ENCODE measurements at places on chromosomes 16 and 17.

GRCh38 chr16:1184156-1184868 is 31.4 kb downstream of the CACNA1H start:
- no peak for DNase-seq

DNA sequence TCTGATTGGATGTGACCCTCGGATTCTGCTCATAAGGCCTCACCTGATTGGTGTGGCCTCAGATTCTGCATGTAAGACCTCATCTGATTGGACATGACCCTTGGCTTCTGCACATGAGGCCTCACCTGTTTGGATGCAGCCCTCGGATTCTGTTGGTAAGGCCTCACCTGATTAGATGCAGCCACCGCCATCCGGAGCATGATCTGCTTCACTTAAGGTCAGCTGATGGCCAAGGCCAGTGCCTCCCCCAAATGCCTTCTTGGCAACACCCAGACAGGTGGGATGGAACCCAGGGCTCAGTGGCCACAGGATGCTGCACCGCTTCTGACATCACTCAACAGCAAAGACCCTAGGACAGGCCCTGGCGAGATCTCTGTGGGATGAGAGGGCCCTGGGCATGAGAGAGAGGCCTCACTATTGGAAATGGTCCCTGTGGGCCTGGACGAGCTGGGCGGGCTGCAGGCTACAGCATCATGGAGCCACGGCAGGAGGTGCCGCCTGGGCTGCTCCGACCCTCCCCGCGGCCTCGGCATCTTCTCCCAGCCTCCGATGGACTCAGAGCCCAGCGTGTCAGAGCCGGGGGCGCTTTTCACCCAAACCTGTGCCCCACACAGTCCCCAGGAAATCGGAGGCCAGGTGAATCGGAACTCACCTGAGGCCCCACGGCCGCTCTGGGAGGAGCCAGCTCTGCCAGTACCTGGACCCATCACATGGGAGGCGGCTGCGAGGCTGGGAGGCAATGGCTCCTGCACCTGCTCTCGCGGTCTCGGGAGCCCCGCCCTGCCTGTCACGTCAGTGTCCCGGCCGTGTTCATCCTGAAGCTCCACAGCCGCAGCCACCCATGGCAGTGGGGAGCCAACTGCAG is 60.9 kb upstream of the ZNF469 start:
- DNase-seq, result no peak

DNA sequence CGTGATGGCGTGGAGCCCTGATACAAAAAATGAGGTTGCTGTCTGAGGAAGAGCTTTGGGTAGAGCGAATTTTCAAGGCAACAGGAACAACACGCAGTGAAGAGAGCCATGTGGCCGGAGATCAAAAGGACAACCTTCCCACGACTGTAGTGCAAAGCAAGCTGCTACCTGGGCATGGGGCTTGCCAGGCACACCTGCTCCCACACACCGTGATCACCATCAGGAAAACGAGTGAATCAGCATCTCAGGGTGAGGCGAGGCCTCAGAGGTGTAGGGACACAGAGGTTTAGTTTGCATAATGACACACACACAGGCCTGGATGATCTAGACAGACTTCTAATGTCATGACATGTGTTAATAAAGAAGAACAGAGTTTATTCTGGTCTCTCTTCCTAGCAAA is 65.7 kb downstream of the PARN start:
- no peak for DNase-seq

DNA sequence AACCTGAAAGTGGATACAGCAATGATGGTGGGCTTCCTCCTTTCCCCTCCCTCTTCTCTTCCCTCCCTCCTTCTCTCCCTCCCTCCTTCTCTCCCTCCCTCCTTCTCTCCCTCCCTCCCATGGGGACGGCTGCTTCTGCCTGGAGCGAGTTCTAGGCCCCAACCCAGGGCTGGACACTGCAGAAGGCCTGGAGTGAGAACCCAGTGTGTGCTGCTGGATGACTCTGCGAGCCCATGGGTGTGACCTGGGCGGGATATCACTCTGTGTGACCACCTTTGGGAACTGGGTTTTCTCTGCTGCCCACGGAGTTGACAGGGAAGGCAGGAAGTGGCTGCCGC is 242.6 kb upstream of the GSE1 start:
- no peak for DNase-seq

- DNase-seq, result no peak
Measured at GRCh38 chr16:55506083-55506482, 2.8 kb upstream of the LPCAT2 start.

DNA sequence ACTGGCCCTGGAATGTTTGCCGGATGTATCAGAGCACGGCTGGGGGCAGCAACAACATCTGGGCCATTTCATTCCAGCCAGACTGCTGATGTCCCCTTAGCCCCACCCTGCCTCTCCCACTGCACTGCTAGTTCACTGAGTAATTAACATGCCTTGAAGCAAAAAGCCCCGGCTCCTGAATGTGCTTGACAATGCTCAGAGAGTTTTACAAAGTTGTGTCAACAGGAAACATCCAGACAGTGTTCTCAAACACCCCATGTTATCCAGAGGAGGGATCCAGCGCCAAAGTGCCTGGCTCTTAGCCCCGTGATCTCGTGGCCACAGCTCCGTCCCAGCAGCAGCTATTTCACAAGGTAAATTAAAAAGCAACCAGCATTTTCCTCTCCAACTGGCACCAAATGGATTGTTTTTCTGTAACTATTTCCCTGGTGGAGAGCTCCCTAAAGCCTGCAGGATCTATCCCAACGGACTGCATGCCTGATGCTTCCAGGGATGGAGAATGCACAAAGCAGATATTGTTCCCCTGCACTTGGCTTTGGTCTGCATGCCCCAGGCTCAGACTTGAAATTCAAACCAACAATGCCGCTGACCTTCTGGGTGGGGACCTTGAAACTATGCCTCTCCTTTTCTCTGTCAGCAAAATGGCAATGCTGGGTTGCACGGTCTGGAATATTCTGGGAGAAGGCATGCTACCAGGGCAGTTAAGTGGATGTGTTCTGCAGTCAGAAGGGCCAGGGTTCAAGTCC is 115.6 kb upstream of the CDH5 start:
- no peak for DNase-seq

- DNase-seq, result no peak
Measured at GRCh38 chr17:11645426-11645825, 47.2 kb downstream of the DNAH9 start.

GRCh38 chr17:1179818-1180742 is at the start of gene ABR:
Gene ABR (minus strand): TSS chr17:1179981. CDS start chr17:1179727, 254 bp downstream.
- no peak for DNase-seq

- DNase-seq, result no peak
Measured at GRCh38 chr17:39231591-39232551, 6.1 kb upstream of the STAC2 start.

- DNase-seq, result no peak
Measured at GRCh38 chr16:65083164-65083857, 38.6 kb downstream of the CDH11 start.

DNA sequence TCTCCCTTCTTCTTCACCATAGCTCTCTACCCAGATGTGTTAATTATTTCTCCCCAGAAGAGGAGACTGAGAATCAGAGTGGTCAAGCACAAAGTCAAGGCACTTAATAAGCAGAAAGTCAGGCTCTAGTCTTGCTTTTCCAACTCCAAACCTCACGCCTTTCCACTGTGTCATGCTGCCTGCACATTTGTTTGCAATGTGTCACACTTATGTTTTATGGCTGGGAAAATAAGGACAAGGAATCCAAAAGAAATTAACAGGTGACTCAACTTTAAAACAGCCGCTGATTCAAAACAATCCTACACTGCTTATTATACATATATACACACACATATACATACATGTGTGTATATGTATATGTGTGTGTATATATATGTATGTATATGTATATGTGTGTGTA is 255.7 kb upstream of the DYNLRB2 start:
- no peak for DNase-seq

DNA sequence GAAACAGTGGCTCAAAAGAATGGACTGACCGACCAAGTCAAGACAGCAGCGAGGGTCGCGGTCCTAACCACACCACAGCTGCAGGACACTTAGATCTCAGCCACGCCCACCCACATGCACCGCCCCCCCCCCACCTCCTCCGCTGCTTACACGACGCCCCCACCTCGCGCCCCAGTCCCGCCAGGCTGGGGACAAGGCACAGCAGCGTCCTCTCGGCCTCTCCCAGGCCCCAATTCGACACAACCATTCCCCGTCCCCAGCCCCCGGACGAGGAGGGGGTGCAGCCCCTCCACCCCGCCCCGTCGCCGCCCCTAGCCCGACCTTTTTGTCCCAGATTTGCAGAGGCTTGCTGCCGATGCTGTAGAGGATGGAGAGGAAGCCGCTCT is 477 bp downstream of the CFAP20 start:
- DNase-seq, result no peak

- DNase-seq, result no peak
Measured at GRCh38 chr16:67967958-67968399, 458 bp downstream of the SLC12A4 start.

DNA sequence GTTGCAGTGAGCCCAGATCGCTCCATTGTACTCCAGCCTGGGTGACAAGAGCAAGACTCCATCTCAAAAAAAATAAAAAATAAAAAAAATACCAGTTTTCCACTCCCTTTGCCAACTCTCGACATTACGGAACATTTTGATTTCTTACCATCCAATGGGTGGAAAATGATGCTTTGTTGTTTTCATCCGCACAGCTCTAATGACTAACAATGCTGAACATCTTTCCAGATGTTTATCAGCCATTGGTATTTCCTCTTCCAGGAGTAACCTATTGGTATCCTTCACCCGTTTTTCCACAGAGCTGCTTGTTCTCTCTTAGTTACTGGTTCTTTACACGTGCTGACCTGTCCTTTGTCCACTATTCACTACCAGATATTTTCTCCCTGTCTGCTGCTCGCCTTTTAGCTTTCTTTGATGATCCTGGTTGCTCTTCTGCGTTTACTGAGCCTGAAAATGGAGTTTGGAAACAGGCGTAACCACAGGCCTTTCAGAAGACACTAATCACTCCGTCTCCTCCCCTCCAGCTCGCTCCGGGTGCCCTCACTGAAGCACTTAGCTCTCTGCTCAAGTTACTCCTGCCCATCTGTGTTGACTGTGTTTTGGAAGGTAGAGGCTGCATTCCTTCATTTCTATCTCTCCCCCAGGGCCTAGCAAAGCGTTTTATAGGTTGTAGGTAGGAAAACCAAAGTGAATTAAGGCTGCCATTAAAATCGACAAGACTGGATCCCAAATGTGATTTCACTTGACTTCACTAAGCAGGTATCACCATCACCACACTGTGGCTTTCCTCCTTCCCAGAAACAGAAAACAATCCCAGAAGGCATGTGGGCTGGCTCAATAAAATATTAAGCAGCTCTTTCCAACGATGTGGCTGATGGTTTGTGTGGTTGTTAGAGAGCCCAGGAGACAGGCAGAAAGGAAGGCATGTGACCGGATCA is 8.9 kb downstream of the SHPK start:
- DNase-seq, result no peak

DNA sequence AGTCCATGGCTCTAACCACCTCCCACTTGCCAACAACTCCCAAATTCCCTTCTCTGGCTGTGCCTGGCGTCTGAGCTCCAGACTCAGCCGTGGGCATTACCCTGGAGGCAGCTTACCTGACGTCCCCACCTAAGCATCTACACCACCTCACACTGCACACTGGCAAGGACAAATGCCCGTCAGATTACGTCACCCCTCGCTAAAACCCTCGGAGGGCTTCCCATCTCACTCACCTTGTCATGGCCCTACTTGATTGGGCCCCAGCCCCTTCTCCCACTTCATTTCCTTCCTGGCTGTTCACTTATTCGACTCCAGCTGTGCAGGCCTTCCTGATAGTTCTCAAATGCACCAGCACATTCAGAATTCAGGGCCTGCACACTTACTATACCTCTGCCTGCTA is 13.4 kb downstream of the ALOXE3 start:
- DNase-seq, result no peak

GRCh38 chr16:84585886-84586285 is 32.0 kb downstream of the COTL1 start:
- DNase-seq, result no peak

DNA sequence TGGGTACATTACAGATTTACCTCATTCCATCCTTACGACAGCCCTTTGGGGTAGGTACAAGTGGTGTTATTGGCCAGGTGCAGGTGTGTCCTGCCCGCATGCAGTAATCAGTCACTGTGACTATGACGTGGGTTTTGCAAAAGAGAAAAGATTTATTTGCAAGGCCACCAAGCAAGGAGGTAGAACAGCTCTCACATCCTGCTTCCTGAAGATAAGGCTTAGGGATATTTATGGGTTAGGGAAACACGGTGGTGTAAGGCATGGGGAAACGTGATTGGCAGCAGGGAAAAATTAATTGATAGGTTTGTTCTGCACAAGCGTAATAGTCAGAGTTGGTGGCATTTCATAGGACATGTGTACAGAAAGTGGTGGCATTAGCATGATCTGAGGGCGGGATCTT is 214.8 kb downstream of the PARN start:
- no peak for DNase-seq

DNA sequence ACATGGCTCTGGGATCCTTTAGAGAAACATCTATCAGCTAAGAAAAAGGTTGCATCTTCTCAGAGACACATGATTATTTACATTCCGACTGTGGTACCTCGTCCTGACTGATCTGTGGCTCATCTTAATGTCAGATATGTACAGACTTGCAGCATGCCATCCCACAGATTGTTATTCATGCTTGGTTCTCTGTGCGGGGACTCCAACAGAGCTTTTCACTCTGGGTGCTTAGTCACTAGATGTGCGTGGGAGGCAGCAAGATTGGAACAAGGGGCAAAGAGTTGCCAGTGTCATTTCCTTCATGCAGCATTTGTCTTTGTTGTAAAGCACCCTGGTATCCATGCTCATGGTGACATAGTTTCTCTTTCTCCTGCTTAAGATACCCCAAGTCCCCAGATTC is 179.1 kb upstream of the CACNG5 start:
- no peak for DNase-seq

- DNase-seq, result no peak
Measured at GRCh38 chr16:83681381-83681956, 126.3 kb upstream of the HSBP1 start.

- no peak for DNase-seq
Measured at GRCh38 chr16:84834403-84834772, 14.6 kb downstream of the CRISPLD2 start.

DNA sequence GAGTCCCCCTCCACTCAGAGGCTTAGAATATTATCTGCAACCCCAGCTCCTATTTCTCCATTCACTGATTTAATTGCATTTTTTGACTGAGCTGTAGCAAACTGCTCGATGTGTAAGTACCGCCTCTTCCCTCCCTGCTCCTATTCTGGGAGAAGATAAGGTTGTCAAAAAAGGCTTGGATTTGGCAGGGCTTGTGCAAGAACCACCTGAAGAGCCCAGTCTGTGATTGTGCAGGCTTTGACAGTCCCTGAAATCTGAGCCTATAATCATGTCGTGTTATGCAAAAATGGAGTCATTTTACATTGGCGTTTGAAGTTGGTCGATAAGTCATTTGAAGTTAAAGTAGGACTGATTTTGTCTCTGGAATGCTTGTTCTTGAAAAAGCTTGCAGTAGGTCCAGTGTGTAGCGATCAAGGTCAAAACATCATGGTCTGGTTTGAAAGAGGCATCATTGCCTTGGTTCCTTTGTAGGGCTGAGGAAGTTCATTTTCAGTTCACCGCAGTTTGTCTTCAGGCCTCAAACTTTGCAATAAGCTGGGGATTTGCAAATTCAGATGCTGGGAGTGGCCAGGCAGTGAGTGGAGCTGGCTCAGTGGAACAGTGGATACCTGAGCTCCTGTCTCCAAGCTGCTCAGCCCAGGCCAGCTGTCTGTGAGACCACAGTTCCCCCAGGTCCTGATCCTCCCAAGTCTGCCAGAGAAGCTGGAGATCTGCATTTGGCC is 68.8 kb downstream of the KATNIP start:
- DNase-seq, result no peak

GRCh38 chr17:7835814-7836595 is 2.0 kb downstream of the KDM6B start:
- DNase-seq, result no peak
